ENCODE measurements at places on chromosomes 12 and 14.

DNA sequence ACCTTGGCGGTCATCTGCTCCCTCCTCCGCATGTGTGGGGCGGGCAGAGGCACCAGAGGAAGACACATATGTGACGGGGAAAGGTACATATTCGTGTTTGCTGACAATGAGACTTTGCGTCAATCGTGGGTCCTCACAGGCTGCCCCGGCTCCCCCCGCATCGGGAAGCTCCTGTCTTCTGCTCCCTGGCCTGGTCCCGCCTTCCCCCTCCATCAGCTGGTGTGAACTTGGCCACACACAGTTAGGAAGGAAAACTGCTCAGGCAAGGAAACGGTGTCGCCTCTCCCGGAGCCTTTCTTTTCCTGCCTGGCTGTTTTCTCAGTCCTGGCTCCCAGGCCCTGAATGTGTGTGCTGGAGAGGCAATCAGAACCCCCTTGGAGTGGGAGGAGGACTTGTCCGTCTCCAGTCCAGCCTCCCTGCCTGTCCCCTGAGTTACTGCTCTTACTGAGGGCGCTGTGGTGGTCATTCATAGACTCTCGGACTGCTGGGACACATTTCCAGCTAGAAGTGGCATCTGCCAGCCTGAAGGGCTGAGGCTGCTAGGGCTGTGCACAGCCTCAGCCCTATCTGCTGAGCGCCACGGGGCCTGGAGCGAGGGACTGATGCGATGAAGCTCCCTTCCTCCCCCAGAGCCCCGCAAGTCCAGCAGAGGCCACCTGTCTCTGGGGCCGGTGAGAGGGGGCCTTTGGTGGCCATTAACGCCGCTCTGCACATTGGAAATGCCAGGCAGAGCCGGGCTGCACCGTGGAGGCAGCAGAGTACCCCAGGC lies 44.2 kb upstream of the TSPAN9 start:
- DNase-seq, result no peak

DNA sequence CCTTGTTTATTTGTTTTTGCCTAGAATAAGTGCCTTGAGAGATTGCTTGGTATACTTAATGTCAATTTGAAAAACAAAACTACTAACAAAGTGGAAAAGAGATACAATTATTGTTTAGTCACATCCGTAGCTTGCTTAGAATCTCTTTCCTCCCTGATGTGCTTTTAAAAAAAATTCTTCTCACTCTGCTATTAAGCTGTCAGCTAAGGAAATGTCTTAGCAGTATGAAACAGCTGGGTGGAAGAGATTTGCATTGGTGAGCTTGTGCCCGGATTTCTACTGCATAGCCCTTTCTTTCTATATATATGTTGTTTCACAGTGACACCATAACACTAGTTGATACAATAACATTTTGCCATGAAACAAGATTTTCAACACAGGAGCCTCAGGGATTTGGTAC lies 229.4 kb upstream of the RGS6 start:
- DNase-seq, result no peak

DNA sequence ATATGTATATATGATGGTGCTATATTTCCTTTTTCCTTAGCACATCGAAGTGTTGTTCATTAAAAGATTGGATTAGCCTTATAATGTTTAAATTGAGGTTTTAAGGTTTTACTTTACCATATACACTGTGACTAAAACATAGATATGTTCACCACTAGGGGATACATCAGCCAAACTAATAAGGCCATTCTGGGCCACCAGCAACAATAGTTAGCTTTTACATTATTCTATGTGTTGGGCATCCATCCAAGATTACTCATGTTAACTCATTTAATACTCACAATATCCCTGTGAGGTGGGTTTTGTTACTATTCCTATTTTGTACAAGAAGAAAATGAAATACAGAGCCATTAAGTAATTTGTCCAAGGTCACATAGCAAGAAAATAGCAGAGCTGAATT lies 202.6 kb upstream of the AVPR1A start:
- DNase-seq, result no peak

- no peak for DNase-seq
Measured at GRCh38 chr12:54363618-54364017, 668 bp downstream of the GPR84 start.

- no peak for DNase-seq
Measured at GRCh38 chr12:111546758-111547383, 52.2 kb downstream of the ATXN2 start.

- no peak for DNase-seq
Measured at GRCh38 chr12:27550653-27550975, 26.6 kb downstream of the PPFIBP1 start.
